ENCODE measurements at places on chromosomes 2 and 18. TPM values are rescaled to one million over a fixed set of nuclear protein-coding genes. Genes with fewer than 3 reads are reported as not detected.

DNA sequence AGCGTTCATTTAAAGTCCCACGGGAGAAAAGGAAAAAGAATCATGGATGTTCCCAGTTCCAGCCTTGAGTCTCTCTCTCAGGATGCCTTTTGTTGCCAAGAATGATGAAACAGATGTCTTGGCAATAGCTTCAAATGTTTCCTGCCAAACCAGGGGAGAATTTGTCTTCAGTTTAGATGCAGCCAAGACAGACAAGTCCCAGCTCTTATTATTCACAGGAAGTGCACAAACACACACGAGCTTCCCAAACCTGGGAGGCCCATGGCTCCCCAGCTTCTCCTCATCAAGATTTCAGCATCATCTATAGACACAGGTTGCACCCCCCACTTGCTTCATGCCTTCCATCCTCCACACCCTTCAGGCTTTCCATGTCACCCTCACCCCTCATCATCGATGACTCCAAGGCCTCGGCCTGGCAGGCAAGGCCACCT is 45.9 kb downstream of the HS1BP3 start:
- DNase-seq: no peak

DNA sequence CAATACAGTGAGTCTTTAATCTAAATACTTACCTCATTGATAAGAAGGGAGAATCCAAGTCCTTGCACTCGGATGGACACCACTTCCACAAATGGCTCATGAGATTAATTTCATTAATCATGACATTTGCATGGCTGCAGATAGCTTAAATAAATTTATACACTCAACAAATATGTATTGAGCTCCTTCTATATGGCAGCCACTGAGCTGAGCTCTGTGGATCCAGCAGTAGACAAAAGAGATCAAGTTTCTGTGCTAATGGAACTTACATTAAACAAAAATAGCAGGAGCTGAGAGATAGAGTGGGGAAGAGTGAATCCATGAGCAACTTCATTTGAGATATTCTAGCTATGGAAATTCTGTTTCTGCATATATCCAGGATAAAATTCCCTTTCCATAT is 44.4 kb downstream of the RAB27B start:
- no peak for DNase-seq

GRCh38 chr2:128298846-128299507 is 19.7 kb downstream of the HS6ST1 start:
- DNase-seq: no peak

DNA sequence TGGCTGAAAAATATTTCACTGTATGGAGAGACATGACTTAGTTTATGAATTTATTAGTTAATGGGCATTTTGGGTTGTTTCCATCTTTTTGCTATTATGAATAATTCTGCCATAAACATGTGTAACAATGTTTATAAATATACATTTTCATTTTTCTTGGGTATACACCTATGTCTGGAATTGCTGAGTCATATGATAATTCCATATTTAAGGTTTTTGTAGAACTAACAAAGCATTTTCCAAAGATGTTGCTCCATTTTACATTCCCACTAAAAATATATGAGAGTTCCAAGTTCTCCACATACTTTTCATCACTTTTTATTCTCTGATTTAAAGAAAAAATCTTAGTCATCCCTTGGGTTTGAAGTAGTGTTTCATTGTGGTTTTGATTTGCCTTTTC is 108.8 kb upstream of the LRRTM4 start:
- no peak for DNase-seq

GRCh38 chr2:138244501-138244925 is 257.1 kb upstream of the SPOPL start:
- DNase-seq: no peak

- DNase-seq: no peak
These were observed 70.2 kb upstream of the FSHR start for GRCh38 chr2:49224426-49225010.

GRCh38 chr2:46686811-46687210 is 207.4 kb downstream of the TMEM247 start:
- DNase-seq: no peak

- peak; percentile 28 for DNase-seq
These were observed 43.2 kb upstream of the NOSTRIN start for GRCh38 chr2:168758970-168759820.

DNA sequence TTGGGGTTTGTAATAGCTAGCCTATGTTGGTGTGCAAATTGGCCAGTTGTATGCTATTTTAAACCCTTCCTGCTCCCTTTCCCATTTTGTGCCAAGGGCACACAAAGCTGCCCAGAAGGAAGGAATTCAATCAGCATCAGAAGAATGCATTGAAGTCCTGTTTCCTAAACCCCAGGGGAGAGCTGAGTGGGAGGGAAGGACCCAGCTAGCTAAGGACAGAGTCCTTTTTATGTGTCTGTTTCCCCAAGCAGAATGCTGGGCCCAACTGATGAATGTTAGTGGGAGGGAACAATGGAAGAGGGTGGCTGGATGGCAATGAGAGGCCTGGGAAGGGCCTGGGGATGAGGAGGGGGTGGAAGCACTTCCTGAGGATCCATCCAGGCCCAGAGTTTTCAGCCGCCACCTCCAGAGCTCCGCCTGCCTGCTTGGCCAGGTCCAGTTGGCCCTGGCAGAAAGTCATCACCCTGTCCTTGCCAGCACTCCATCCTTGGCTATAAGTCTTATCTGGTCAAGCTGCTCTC is 32.7 kb downstream of the MEX3C start:
- DNase-seq: no peak

GRCh38 chr2:238285653-238286082 is 2.7 kb downstream of the PER2 start:
- DNase-seq: peak; percentile 87

GRCh38 chr2:165193178-165193777 is 10.6 kb downstream of the SCN3A start:
- no peak for DNase-seq

DNA sequence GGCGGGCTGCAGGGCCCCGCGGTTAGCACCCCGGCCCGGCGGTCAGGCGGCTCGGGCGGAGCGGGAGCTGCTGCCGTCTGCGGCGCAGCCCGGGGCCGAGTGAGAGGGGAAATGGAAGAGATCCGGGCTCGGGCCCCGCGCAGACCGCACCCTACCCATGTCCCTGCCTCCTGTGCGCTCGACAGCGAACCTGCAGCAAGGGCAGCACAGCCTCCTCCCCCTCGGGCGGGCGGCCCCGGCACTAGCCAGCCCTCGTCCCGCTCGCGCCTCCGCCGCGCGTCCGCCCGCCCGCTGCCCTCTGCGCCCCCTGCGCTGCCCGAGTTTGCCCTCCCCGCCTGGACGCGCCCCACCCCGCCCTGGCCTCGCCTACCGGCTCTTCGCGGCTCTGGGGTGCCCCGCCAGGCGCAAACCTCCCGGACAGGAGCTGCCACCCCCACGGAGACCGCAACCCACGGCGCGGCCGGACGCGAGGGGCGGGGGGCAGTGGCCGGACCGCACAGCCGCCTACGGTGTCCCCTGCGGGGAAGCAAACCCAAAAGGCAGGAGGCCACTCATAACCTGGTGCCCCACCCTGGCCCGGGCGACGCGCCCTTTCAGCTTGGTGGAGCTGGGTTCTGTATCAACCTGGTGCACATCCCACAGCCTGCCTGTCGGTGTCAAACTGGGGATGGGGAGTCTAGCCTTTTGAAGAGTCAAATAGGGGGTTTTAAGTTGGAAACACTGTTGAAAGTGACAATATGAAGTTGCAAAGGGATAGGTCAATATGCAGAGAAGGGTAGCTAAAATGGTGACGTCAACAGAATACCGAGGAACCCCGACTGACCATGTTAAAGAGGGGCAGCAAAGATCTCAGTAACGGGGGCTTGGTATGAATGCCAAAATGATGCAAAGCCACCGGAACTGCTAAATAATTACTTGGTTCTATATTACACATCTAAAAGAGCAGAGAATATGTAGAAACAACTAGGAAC is at the start of gene IHH:
TSS of gene IHH (minus strand) at position 101 of the 971 bp plus-strand sequence. CDS start 454 bp downstream, outside the sequence.
- no peak for DNase-seq

DNA sequence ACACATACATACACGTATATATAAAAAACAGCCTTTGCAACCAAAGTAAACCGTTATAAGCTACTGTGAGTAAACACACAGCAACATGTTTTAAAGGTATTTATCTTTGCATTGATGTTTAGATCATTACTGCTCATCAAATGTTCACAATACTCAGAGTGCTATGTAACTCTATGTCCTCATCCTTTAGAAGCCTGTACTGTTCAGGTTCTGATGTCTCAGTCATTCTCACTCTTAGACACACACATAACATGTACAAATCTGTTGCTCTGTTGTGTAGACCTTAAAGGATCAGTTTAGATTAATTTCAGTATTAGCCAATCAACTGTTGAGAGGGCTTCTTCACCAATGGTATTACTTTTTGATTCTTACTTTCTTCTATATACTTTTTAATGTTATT is 139.7 kb upstream of the ITGB6 start:
- no peak for DNase-seq

DNA sequence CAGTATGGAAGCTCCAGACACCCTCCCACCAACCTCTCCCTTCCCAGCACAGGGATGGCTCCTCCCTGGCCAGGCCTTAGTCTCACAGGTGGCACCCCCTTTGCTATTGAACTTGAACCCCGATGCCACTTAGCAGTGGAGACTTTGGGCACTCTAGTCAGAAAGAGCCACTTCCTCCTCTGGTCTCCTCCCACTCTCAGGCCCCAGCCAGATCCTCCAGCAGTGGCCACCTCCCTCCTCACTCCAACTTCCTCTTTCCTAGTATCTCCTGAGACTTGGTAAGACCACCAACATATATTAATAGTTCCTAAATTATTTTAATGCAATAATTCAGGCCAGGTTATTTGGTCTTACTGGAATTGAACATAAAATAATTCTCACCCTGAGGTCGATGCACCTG is 437.2 kb upstream of the ID2 start:
- no peak for DNase-seq

- DNase-seq: no peak
These were observed 71.8 kb downstream of the RAPH1 start for GRCh38 chr2:203463266-203463678.

DNA sequence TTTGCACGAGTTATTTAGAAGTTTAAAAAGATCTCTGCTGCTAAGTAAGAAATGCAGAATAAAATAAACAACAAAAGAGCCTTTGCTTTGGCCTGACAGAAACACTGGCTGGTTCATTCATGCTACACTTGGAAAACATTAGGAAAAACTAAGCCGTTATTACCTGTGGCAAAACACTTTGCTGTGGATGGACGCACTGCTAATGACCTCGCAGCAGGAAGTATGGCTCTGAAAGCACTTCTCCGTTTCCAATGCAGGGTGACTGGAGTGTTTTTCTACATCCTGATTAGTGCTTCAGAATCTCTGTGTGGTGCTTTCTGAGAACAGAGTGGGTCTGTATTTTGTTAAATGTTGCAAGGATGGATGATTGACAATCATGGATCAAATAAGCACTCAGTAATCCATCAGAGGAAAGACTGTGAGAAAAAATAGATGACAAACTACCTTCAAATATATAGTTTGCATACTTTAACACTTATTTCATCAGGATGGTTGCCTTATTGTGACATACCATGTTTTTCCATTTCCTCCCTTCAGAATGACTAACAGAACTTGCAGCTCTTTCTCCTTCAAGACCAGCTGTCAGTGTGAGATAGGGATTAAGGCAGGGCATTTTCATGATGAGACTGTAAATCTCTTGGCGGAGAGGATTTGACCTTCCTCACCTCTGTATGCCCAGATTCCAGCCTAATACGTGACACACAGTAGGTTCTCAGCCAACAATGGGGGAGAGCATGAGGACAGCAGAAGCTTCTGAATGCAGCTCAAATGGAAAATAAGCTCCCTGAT is 38.0 kb downstream of the LINC00305 start:
- no peak for DNase-seq

DNA sequence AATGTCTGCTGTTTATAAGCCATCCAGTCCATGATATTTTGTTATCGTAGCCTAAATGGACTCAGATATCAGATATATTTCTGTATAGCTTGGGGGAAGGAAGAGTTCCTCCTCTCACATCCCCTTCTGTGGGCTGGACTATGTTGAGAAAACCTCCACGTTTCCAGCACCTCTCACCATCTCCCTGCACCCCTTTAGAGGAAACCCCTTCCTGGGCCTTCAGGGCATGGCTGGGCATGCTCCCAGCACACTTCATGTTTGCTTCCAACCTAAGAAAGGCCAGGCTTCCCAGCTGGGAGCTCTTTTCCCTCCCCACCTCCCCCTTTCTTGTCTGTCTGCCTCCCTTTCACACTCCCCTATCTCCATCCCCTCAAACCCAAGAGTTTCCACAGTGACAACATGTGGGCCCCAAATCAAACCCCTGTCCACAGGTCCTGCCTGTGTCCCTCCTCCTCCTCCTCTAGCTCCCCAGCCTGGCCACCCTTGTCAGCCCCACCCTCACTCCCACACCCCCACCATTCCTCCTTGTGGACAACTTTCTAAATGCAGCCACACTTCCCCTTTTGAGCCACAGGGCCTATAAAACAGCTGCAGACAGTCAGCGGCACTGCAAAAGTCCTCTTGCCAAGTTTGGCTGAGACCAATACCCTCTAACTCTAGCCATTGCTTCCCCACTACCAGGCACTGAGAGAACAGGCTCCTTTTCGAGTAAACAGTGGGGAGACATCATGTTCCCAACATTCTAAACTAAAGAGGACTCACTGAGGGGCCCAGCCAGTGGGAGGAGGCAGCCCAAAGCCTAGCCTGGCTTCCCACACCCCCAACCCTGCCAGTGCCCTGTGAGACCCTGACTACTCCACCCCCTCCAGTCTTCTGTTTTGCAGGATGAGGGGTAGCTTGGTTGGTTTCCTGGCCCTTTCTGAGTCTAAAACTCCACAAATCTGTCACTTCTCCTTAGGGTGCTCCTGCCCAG is 120.5 kb downstream of the ZFP36L2 start:
- no peak for DNase-seq

GRCh38 chr2:180191432-180192124 is 184.5 kb upstream of the CWC22 start:
- no peak for DNase-seq

DNA sequence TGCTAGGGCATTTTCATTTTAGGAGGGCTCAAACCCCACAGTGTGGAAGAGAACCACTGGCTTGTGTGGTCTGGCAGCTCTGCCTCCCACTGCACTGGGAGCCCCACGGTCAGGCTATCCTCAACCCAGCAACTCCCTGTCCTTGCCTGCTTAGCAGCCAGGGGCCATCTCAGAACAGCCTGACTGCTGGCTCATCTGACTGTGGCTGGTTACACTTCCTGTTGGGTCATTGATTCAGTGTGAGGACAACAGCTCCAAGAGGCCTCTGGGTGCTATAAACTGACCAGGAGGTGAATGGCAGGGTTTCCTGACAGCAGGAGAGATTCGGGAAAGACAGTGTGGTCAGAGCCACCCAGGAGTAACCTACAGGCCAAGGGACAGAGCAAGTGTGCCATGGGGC is 40.1 kb downstream of the AMER3 start:
- no peak for DNase-seq

GRCh38 chr2:127630096-127630863 is 15.7 kb upstream of the GPR17 start:
- no peak for DNase-seq

GRCh38 chr2:2847209-2847676 is 516.2 kb upstream of the MYT1L start:
- no peak for DNase-seq

RAMP1 gene
- total RNA-seq: not detected

ARMC9 gene
- total RNA-seq: 39.8 TPM

INO80C gene
- total RNA-seq: 18.0 TPM

ABCG5 gene
- total RNA-seq: 0.14 TPM

ZNF236 gene
- total RNA-seq: 6.4 TPM

MARCO gene
- not detected for total RNA-seq

TMEM17 gene
- total RNA-seq: 5.8 TPM

VWA3B gene
- not detected for total RNA-seq

COL4A4 gene
- 6.3 TPM for total RNA-seq

CDH20 gene
- not detected for total RNA-seq

SULT1C4 gene
- 7.5 TPM for total RNA-seq

CRYGC gene
- total RNA-seq: not detected

LONRF2 gene
- 4.7 TPM for total RNA-seq

SOWAHC gene
- 26.9 TPM for total RNA-seq

PCARE gene
- not detected for total RNA-seq
